ENCODE measurements at places on chromosomes 11 and 22.
A peak's percentile ranks its signal among the peaks of the same experiment; 100 is the strongest.

DNA sequence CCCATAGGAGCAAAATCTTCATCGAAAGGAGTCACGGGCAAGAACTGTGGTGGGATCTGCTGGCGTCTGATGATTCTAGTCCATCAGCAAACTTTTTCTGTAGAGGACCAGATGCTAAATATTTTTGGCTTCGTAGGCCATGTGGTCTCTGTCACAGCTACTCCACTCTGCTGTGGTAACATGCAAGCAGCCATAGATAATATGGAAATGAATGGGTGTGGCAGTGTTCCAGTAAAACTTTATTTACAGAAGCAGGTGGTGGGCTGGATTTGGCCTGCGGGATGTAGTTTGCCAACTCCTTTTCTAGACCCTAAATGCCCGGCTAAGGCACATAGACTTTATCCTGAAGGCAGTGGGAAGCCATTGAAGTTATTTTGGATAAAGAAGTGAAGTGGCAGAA is 32.9 kb downstream of the BMAL1 start:
- DNase-seq = no peak

DNA sequence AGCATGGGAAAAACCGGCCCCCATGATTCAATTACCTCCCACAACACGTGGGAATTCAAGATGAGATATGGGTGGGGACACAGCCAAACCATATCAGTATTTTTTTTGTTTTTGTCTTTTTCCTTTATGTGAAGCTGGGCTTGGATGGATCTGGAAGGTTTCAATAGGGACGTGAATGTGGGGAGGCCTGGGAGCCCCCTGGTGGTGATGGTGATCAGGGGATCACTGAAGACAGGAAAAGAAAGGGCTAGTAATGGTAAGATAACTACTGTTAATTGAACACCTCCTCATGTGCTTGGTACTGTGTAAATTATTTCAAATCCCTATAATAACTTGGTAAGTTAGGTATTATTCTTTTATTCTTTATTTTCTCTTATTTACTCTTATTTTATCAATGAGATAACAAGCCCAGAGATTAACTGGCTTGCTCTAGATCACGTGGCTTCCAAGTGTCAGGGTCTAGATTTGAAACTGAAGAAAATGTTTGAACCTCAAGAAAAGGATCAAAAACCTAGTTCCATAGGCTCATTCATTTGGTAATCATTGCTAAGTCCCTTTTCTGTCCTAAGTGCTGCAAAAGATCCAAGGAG is 364.2 kb downstream of the TENM4 start:
- peak; percentile 61 for DNase-seq

GRCh38 chr22:44088976-44089570 is 65.0 kb downstream of the PARVB start:
- no peak for DNase-seq

- no peak for DNase-seq
These were observed 20.1 kb downstream of the PRDM11 start for GRCh38 chr11:45166604-45166897.

DNA sequence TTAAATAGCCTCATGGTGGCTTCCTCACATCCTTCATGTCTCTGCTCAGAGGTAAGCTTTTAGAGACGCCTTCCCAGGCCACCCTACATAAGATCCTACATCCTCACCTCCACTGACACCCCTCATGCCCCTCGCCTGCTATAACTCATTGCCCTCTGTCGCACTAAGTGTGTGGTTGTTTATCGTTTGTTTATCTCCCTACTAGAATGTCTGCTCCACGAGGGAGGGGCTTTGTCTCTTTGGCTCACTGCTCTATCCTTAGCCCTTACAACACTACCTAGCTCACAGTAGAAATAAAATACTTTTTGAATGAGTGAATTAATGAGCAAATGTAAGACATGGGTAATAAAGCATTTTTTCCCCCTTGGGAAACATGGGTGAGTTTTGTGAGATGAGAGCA is 1.3 kb upstream of the CBLIF start:
- no peak for DNase-seq

GRCh38 chr22:36452250-36452977 is 29.0 kb downstream of the TXN2 start:
- no peak for DNase-seq

DNA sequence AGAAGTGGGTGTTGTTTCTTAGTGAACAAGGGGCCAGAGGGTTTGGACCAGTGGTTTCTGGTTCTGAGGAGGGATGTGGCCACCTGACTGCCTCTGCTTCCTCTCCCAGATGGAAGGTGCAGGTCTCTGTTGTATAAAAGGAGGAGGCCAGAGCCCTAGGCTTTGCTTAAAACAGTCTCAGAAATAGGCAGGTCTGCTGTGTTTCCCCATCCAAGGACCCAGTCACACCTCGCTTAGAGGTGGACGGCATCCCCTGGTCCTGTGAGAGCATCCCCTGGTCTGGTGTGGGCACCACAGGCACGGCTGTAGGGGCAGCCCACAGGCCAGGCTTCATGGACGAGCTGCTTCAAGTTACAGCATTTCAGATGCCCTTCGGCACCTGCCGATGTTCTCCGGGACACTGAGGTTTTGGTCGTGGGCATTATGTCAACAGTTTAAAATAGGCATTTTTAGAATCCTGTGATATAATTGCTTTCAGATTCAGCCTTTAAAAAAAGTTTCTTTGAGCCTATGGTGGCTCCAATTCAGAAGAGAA is 45.7 kb upstream of the SHANK2 start:
- no peak for DNase-seq

- no peak for DNase-seq
These were observed 20.6 kb downstream of the CYTH4 start for GRCh38 chr22:37302674-37303555.

DNA sequence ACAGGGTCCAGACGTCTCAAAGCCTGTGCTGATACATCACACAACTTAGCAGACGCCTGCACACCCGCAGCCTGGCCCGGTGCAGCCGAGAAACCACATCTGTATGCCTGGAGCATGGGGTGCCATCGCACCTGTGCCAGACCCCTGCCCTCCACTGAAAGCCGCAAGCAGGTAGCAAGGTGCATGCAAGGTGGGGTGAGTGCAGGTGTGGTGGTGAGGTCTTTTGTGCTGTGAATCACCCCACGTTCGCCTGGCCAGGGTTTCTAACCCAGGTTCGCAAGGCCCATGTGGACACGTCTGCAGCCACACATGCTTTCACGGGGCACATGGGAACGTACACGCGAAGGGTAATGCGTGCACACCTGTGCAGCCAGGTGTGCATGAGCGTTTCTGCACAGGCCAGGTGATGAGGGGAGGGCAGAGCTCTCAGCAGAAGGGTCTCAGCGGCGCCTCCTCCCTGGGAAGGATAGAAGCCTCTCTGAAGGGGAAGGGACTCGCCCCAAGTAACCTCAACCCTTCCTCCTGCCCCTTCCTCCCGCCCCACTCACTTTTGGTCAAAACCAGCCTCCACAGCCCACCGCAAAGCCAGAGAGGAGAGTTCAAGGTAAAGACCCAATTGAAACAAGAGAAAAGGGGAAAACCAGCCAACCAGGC is 19.5 kb downstream of the CBX7 start:
- no peak for DNase-seq

DNA sequence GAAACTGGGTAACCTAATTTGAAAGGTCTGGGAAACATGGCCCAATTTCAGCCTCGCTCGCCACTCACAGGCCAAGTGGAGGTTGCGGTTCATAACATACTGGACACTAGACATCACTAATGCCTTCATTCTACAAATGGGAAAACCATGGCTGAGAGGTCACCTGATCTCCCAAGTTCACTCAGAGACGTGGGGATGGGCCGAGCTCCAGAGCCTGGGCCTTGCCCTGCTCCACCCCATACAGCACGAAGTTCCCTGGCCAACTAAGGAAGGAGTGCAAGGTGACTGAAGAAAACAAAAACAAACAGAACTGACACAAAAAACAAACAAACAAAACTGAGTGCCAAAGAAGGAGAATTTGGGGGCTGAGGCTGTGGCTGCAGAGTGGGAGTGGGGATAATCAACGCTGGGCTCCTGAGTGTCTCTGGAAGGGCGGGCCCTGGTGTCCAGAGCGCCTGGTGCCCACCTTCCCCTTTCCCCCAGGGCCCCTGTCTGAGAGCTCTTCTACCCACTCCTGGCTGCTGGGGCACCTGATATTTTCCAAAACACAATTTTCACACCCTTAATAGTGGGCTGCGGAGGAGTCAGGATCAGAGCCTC is 46.5 kb upstream of the ADA2 start:
- DNase-seq = no peak

DNA sequence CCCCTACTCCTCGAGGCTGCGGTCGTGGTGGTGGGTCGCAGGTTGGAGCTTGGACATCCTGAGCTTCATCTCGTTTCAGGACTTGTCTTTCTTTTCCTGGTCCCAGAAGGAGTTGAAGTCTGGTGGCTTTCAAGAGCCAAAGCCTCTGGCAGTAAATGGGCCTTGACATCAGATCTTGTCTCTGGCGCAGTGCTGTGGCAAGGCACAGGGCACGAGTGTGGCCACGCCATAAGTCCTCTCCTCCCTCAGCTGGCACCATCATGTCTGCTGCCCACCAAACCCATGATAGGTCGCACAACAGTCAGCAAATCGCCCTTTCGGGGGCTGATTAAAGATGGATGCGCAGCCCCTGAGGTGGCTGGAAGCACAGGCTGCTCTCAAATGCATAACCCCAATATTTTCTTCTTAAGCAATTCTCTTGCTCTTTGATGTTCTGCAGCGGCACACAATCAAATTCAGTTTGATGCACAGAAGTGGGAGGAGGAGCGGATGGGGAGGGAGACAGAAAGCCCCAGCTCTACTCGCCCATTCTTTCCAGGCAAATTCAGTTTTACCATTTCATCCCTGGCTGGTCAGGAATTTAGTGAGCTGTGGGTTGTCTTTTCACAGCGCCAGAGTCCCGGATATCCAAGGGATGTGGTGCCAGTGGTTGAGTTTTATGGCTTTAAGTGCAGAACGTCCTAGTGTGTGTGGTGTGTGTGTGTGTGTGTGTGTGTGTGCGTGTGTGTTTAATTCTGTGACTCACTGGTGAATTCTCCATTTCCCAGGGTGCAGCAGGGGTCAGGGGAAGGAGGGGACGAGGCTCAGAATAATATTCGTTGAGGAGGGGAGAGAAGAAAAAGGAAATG is 162.0 kb downstream of the DSCAML1 start:
- DNase-seq = no peak

- peak; percentile 16 for DNase-seq
These were observed 125.0 kb downstream of the RAB38 start for GRCh38 chr11:88050247-88050646.

GRCh38 chr11:2778630-2779498 is 79.1 kb upstream of the KCNQ1OT1 start:
- DNase-seq = peak; percentile 71

DNA sequence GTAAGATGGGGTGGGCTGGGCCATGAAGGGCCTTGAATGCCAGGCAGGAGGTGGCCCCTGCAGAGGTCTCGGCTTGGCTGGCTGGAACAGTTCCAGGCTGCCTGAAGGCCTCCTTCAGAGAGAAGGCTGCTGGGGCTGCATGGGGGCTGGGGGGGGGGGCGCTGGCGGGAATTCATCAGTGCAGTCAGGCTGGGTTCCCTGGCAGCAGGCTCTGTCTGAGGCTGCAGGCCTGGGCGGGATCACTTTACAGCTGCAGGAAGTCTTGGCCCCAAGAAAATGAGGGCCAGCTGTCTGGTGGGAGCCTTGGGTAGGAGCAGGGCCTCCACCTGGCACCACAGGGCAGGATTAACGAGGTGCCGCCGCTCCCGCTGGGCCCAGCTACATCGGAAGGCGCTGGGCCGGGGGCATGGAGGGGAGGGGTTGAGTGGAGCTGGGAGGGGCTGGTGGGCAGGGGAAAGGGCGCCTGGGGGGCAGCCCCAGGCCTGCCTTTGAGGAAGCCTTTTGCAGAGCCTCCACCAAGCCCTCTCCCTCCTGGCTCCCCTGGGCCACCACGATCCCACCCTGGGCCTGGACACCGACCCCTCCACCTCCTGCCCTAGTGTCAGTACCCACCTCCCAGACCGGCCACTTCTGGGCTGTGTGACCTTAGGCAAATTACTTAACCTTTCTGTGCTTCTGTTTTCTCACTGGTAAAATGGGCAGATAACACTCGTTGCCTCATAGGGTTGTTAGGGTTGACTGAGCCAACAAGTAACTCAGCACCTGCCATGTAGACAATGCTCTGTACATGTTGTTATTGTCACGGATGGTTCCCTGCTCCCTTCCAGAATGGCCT is 31.0 kb upstream of the HMOX1 start:
- no peak for DNase-seq

DNA sequence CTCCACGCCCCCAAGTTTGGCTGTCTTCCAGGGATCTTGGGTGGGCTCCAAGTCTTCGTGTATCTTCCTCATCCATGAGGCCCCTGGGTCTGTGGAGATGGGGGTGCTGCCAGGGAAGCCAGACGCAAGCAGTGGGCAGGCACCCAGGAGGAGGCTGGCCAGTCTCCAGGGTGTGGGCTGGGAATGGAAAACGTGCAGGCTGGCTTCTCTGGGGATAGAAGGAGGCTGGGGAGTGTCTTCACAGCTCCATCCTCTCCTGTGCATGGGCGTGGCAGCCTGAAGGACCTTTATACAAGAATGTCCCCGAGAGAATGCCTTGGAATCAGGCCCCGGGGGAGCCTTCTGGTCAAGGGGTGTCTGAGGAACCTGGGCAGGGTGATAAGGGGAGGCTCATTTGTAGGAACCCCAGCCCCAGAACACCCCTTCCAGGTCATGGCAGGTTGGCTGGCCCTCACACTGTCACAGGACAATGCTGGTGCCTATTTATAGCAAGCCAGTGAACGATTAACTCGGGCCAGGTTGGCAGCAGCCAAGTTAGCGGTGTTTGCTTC is 14.0 kb downstream of the SGSM1 start:
- no peak for DNase-seq

DNA sequence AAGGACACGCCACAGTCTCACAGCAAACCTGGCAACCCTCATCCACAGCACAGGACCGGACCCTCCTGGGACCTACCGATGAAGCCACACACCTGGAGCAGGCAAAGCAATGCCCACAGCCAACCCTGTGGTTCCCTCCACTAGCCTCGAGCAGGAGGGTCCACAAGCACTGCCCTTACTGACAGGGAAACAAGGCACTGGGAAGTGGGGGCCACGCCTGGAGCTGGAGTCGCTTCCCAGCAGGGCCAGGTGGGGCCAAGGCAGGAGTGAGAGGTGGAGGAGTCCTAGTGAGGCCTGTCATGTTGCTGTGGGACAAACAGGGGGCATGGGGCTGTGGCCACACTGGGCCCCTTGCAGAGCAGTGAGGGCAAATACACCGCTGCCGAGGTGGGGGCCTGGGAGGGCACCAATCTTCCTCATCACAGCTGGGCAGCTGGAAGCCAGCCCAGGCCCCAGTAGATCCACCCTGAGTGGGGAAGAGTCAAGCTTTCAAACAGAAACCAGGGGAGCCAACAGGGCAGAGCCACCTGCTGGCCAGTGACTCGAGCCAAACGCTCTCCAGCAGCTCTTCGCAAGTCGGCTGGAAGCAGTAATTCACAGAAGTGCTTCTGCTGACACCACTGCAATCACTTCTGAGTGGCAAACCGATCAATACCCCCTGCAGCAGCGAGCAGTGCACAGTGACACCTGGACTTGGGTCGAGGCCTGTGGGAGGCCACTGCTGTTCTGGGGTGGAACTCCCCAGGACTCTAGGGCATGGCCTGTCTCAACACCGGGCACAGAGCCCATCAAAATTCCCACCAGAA is 13.7 kb downstream of the SULT4A1 start:
- DNase-seq = peak; percentile 33
